Esophagus squamous epithelium (tissue), 5 donors: ENCODE measurements at places on chromosomes 2 and 18.

- no peak for DNase-seq
These were observed 135.7 kb downstream of the CMPK2 start for GRCh38 chr2:6730003-6730402.

DNA sequence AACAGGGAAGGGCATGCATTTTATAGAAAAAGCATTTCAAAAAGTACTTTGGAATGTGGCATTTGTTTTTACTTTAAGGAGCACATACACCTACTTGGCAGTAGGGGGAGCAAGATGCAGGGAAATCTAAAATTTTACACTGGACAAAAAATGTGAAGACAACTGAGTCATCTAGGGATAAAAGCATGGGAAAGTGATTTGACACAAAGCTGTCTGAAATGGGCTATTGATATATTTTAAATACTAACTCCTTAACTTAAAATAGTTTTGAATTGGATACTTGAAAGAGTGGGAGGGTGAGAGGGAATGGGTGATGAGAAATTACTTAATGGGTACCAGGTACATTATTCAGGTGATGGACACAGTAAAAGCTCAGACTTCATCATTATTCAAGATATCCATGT is 15.8 kb downstream of the TMEM200C start:
- DNase-seq, result no peak

DNA sequence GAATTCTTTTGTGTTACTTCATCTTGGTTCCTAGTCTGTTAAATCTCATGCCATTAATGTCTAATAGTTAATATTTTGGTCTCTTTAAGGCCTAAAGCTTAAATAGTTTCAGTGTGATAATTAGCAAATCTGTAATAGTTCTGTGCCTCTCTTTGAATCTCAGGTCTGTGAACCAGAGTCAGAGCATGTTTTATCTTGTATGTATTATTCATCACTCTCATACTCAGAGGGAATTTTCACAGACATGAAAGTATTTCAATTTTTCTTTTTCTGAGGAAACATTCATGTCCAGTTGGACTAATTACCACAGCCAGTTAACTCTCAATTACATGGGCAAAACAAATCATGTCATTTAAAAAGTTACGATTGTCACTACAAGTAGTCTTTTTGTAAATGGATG is 931.9 kb upstream of the SLC39A10 start:
- DNase-seq, result no peak

- DNase-seq, result no peak
These were observed 273.0 kb downstream of the PDE11A start for GRCh38 chr2:177799531-177799930.

DNA sequence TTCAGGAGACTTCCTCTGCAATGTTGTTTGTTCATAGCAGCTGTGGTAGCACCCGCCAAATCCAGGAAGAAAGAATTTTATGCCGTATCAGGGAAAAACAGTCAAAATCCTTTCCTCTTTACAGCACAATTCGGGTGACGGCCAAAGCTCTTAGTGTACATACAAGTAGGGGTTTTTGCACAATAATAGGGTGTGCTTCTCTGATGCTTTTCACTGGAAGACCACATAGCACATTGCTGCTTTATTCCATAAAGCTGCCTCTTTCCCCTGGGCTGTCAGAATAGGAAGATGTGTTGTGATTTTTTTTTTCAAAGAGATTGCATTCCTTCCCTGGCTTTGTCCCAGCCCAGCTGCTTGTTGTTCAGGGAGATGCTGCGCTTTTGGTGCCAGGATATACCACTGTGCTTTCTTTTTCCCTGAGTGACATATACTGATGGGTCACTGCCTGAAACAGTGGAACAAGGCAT is 27.2 kb upstream of the LANCL1 start:
- DNase-seq, result no peak

GRCh38 chr2:181526014-181526413 is 68.8 kb downstream of the ITGA4 start:
- DNase-seq, result no peak

GRCh38 chr18:57561728-57562423 is 24.6 kb downstream of the FECH start:
- no peak for DNase-seq

DNA sequence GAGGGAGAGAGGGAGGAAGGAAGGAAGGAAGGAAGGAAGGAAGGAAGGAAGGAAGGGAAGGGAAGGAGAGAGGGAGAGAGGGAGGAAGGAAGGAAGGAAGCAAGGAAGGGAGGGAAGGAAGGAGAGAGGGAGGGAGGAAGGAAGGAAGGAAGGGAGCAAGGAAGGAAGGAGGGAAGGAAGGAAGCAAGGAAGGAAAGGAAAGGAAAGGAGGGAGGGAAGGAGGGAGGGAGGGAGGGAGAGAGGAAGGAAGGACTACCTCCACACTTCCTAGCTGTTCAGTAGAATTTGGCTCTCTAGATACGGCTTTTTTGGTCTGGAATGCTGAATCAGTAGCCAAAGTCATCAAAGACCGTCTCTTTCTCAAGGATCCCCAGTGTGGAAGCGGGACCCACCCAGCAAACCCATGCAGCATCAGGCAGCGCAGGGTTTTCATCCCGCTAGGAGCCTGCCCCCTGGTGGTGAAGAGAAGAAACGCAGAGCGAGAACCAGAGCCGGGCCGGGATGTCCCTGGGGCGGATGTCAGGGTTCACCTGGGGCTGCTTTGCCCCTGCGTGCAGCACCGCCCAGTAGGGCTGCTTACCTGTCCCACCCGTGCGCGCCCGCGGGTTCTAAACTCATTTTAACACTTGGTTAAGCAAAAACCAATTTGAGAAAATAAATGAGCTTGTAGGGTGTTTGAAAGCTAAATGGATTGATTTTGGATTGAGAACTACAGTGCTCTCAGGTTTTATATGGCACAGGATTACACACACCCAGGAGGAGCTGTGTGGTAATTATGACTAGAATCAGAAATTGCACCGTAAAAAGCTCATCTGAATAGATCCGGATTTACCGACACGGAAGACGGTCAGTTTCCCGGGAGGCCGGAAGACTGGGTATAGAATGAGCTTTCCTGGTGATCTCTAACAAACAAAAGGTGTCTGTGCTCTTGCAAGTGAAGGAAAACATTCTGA is 48.1 kb upstream of the ARL4C start:
- DNase-seq, result no peak

GRCh38 chr2:201135386-201135785 is 19.4 kb downstream of the CFLAR start:
- no peak for DNase-seq

DNA sequence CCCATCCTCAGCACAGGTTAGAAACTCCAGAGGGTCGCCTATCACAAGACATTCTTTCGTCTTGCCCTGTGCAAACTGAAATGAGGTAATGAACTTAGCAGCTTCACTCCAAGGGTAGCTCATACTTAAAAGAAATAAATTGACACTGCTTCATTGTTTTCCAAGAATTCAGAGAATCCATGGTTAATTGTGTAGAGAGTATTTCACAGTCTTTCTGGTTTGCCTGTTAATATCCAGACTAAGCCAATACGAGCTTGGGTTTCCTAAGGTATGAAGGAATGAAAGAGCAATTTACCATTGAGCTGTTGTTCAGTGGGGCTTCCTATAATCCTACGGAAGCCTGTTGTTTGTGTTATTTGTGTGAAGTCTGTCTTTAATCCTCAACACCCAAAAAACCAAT is 58.7 kb downstream of the FAM124B start:
- DNase-seq, result no peak

DNA sequence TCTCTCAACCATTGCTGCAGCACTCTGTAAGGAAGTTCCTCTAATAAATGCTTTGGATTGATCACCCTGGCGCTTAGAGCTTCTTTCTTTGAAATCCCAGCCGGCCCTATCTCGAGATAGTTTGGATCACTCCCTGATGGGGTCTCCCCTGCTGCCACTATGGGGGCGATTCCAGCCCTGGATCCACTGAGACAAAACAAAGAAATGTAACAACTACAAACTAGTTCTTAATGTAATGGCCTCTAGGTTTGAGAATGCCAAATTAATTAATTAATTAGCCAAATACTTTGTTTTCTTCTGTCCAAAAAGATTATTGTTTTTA is 15.2 kb downstream of the SRSF7 start:
- DNase-seq, result no peak

- no peak for DNase-seq
These were observed 37.5 kb downstream of the TTC39C start for GRCh38 chr18:24052053-24052452.

DNA sequence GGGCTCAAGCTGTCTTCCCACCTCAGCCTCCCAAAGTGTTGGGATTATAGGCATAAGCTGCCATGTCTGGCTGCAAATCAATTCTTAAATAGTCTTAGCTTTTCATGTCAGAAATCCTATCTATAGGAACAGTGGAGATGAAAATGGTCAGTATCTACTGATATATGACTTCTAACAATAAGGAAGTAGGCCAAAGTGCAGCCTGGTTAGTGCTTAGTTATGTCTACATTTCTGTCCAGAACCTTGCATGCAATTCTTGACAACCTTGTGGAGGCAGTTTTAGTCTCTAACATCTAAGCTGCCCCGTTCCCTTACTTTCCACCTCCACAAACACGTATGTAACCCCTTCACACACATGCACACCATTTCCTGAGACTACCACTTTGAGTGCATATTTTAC is 169.2 kb upstream of the SPATS2L start:
- DNase-seq, result no peak

GRCh38 chr2:98468621-98469236 is 24.1 kb downstream of the INPP4A start:
- no peak for DNase-seq

DNA sequence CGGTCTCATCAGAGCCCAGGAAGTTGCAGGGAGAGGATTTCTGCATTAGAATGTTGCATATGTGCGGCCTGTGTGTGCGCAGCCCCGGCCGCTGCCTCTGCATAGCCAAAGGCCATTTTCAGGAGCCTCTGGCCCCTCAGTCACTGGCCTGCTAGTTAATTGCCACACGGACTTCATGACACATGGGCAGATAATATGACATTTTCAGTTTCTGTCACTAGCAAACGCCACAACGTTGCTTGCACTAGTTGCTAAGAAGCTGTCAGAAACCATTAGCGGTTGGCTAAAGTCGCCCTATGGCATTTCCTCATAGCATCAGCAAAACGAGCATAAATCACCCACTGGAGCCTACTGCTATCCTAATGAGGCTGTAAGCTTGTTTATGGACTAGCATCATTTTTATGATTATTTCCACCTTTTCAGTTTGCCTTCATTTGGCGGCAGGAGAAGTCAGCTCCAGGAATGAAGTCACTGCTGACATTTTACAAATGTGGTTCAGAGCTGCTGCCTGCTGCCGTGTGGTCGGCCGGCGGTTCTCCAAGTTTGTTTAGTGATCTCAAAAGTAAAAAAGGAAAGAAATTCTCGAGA is 73.7 kb downstream of the MEIS1 start:
- no peak for DNase-seq

- no peak for DNase-seq
These were observed 194.3 kb downstream of the PLCL1 start for GRCh38 chr2:197998702-197999101.

DNA sequence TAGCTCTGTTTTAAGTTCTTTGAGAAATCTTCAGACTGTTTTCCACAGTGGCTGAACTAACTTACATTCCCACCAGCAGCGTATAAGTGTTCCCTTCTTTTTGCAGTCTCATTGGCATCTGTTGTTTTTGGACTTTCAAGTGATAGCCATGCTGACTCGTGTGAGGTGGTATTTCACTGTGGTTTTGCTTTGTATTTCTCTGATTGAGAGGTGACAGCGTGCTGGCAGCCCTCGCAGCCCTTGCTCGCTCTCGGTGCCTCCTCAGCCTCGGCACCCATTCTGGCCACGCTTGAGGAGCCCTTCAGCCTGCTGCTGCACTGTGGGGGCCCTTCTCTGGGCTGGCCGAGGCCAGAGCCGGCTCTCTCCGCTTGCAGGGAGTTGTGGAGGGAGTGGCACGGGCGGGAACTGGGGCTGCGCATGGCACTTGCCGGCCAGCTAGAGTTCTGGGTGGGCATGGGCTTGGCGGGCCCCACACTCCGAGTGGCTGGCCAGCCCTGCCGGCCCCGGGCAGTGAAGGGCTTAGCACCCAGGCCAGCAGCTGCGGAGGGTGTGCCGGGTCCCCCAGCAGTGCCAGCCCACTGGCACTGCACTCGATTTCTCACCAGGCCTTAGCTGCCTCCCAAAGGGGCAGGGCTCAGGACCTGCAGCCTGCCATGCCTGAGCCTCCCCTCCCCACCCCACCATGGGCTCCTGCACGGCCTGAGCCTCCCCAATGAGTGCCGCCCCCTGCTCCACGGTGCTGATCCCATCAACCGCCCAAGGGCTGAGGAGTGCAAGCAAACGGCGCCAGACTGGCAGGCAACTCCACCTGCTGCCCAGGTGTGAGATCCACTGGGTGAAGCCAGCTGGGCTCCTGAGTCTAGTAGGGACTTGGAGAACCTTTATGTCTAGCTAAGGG is 151.8 kb downstream of the IRS1 start:
- DNase-seq, result no peak

DNA sequence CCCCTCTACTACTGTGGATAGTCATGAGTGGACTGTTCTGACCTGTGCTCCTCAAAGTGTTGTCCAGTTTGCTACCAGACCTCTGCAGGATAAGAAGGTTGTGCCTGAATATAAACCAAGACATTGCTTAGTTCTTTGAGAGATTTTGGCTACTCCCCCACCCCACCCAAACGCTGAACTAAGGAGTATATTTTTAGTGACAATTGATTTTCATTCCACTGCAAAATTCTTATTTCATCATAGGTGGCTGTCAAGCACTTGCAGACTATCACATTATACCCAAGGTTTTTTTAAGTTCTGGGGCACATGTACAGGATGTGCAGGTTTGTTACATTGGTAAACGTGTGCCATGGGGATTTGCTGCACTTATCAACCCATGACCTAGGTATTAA is 13.4 kb downstream of the DUSP19 start:
- no peak for DNase-seq

DNA sequence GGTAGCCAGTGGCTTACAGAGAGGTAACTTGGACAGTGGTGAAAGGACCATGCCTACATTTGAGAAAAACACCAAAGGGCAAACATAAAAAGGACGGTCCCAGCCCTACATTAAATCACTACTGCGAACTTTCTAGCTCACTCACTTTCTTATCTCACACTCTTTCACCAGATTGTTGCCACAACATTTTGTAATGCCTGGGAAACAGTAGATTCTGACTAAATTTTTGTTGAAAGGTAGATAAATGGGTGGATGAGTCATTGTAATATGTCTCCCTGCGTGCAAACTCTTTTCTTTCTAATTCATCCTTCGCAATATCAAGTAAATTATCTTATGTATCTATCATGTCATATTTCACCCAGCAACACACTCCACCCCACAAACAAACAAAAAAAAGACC is 192.2 kb downstream of the IRS1 start:
- no peak for DNase-seq

DNA sequence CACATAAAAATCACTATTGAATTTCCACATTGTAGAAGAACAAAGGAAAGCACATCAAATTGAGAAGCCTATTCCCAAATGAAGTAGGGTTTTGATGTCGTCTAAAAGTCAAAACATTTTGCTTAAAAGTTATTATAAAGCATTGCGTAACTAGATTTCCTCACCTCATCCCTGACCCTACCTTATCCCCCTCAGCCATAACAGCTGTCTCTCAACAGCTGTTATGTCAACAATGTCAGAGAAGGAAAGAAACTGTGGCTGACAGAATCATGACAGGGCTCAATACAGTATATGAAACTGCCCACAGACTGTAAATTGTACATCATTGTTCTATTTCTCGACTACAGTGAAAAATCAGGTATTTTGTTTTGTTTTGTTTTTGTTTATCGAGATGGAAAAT is 63.0 kb upstream of the ACVR1C start:
- no peak for DNase-seq

- no peak for DNase-seq
These were observed 7.0 kb upstream of the SATB2 start for GRCh38 chr2:199464606-199465352.
